ENCODE measurements at places on chromosomes 3 and 15.
A peak's percentile ranks its signal among the peaks of the same experiment; 100 is the strongest.

DNA sequence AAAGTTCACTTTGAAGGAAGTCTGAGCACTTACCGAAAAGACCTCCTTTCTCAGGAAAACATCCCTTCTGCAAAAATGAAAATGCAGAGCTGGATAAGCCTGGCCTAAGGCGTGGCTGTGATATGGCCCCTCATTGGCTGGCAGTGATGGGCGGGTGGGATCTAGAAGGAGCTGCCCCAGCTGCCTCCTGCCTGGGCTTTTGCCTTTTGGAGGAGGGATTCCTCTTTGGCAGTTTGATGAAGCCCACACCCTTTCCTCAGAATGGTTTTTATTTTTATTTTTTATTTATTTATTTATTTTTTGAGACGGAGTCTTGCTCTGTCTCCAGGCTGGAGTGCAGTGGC is 4.0 kb upstream of the DZIP1L start:
- DNase-seq, result no peak

- DNase-seq, result no peak
Measured at GRCh38 chr15:86570738-86571137, 491.1 kb downstream of the AGBL1 start.

DNA sequence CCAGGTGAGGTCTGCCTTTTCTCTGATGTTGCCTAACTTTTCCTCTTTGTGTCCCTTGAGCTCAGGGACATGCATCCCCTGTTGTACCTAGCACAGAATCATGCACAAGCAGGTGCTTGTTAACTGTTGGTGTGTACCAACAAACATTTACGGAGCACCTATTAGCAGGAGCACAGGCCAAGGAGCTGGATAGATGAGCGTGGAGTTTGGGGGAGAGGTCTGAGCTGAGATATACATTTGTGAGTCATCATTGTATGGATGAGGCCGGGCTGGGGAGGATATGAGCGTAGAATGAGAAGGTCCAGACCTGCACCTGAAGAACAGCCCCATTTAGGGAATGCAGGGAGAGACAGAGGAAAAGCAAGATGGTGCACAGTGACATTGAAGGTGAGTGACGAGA is 53.4 kb downstream of the SMAD3 start:
- DNase-seq, result no peak

GRCh38 chr3:31522152-31522551 is 10.6 kb upstream of the STT3B start:
- DNase-seq, result no peak

- no peak for DNase-seq
Measured at GRCh38 chr3:37324850-37325321, 150.5 kb upstream of the LRRFIP2 start.

- DNase-seq, result no peak
Measured at GRCh38 chr3:171088496-171088895, 62.0 kb upstream of the SLC2A2 start.

DNA sequence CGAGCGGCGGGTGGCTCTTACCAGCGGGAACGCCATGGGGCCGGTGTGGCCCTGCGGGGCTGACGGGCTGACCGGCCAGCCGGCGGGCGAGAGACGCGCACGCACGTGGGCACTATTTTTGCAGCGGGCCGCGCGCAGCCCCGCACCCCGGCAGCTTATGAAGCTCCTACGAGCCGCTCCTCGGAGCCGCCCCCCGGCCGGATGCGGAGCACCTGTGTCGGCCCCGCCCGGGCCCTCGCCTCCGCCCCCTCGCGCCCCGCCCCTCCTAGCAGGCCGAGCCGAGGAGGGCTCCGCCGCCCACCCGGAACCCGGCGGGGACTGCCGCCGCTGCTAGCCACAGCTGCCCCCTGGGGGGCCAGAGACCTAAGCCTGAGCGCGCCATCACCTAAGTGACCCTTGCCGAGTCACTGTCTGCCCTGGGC is 683 bp upstream of the CPEB1 start:
- DNase-seq, result peak; percentile 66

DNA sequence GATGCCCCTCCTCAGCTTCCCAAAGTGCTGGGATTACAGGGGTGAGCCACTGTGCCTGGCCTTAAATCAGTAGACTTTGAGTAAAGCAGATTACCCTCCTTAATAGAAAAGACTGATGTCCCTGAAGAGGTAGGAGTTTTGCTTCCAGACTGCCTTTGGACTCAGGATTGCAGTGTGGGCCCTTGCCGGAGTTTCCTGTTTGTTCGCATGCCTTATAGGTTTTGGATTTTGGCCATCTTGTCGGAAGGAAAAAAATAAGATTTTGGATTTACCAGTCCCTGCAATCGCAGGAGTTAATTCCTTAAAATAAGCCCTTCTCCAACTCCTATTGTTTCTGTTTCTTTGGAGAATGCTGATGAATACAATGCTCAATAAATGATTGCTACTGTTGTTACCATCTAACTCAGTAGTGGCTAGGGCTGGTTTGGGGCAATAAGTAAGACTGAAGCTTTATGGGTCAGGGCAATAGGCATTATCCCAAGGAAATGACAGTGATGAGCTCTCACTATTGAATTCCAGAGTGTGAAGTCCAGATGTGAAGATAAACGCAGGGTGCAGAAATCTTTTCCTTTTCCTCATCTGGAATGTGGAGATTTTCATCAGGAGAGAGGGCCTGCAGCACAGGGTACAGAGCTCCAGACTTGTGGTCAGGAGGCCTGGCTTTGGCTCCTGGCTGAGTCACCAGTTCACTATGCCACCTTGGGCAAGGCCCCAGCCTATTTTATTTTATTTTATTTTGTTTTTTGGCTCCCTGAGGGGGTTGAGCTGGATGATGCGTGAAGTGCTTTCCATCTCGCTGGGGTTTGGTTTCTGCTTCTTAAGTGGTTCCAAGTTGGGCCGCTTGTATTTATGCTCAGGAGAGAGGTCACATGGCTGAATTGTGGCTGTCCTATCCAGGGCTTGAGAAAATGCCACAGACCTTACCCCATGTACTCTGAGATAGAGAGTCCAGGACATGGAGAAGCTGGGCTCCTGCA is 25.3 kb downstream of the FOXL2 start:
- DNase-seq, result no peak
